NK-92 treated with Interleukin-12 subunit alpha and Interleukin-12 subunit beta, amount 100 ng/mL, for 24 hours (cell line): ENCODE measurements at places on chromosomes 13 and 19.

DNA sequence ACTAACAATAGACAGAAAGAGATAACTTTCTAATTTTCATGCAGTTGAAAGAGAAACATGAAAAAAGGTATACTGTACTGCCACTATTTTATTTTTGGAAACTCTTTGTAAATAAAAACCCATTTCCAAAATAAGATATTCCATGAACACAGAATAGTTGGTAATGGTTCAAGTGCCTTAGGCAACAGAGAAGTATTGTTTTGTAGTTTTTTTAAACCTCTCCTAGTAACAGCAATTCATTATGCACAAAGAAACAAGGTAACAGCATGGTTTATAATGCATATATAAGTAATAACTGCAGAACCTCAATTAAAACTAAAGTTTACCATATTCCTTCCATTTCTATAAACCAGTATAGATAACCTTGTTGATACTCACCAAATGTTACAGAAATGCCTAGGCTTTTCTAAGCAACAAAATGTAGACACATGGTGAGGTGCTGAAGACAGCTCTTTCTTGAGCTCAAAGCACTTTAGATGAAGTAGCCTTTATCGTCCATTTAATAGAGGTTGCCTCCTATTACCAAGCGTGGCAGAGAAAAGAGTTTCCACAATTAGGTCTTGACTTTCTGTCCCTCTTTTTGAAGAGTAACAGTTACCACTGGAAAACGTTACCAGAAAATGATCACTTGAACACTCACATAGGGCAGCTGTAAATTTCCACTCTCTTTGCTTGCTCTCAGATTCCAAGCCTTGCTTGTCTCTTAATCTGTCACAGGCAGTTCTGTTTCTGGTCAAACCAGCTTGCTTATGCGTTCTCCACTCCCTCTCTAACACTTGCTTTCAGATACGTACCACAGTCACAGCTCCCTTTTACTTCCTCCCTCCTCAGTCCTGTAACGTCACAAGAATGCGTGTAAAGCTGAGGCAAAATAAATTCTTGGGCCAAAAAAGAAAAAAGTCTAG, 42.9 kb downstream of the CAB39L start:
- DNase-seq: no peak

DNA sequence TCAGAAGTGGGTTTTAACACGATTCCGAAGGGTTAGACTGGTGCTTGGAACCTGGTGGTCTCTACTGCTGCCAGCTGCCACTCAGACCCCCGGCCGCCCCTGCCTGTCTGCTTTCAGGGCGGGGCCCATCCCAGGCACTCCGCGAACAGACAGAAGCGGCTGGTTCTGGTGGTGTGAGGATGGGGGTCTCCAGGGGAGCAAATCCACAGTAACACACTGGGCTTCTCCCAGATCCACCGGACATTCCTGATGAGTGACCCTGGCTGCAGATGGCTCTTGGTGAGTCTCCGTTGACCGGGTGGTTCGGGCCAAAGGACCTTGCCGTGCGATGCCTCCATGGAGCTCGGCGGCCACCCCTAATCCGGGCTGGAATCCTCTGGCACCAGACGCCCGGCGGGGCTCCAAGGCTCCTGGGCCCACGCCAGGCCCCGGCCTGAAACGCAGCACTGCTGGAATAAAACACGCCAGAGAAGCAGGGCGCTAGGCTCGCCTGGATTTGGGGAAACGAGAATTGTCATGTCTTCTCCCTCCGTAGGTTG, 2.1 kb upstream of the PTBP1 start:
- no peak for DNase-seq

DNA sequence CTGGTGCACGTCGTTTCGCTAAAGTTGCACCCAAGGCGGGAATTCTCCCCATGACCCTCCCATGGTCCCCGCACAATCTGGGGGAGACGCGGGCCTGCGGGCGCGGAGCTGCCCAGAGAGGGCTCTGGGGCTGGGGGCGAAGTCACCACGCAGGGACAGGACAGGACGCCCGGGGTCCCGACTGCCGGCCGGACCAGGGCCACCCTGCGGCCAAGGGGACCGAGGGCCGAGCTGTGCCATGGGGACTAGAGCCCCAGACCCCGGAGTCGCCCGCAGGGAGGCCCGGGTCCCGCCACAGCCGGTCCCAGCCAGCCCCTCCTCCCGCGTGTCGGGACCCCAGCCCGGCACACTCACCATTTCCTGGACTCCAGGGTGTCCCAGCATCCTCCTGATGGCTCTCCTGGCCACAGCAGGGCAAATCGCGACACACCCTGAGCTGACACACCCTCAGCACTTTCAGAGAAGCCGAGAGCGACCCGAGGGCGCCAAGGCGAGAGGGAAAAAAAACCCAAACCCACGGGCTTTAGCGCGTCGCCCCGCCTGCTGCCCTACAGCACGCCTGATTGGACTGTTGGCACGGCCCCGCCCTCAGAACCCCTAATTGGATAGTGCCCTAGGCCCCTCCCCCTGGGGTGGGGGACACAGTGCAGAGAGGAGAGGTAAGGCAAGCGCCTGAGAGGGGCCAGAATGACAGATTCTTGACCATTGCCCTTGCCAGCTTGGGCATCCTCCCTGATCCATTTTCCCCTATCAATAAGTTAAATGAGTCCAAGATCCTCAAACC, 28.6 kb downstream of the ZNF44 start:
- DNase-seq: no peak

DNA sequence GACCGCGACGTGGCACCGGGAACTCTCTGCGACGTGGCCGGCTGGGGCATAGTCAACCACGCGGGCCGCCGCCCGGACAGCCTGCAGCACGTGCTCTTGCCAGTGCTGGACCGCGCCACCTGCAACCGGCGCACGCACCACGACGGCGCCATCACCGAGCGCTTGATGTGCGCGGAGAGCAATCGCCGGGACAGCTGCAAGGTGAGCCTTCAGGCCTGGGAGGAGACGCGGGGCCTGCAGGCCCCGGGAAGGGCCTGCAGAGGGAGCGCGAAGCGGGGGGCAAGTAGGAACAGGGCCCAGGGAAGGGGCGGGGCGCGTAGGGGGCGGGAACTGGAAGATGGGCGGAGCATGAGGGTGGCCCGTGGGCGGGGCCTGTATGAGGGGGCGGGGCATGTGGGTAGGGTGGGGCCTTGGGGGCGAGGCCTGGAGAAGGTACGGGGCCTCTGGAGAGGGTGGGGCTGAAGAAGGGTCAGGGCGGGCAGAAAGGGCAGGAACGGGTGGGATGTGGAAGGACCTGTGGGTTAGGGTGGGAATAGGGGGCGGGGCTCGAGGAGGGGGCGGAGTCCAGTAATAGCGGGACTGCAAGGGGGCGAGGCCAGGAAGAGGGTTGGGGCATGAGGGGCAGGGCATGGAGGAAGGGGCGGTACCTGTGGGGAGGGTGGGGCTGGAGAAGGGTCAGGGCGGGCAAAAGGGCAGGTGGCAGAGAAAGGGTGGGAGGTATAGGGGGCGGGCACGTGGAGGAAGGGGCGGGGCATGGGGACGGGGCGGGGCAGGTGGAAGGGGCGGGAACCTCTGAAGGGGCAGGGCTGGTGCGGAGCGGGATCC, 2.5 kb downstream of the CFD start:
- no peak for DNase-seq

GRCh38 chr19:30870876-30871275, 478.4 kb downstream of the TSHZ3 start:
- no peak for DNase-seq

DNA sequence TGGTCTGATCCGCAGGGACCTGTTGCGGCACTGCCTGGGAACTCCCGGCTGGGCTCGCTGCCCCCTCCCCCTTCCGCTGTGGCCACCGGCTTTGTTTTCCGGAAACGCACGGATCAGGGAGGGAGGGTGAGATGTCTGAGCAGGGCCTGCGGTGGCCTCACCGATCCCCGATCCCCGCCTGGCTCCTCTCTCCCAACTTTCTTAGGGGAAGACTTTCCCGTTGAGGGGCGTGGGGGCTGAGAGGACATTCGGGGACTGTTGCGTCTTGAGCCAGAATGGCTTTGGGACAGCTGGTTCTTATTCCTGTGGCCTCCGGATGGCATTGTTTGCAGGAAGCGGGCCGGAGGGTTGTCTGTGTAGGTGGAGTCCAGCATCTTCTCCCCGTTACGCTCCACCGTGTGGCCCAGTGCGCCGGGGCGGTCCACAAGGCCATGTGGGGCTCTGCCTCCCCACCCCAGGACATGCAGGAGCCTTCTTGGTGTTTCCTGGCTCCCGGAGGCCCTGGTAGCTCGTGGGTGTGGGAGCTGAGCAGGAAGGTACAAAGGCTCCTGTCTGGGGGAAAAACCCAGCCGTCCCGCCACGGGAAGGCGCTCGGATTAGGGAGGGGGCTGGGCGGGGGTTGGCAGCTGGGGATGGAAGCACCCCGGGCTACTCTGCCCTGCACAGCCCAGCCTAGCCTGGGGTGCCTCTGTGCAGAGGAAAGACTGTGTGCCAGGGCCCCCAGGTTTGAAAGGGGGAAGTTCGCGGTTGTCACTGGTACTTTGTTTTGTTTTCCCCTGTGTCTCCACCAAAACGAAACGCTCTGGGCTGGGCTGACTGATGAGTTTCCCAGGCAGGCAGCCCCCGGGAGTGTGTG, 1.3 kb downstream of the CSNK1G2 start:
- peak; percentile 62 for DNase-seq

- DNase-seq: no peak
Measured at GRCh38 chr13:68714292-68714691, 1393.3 kb upstream of the ATXN8OS start.

DNA sequence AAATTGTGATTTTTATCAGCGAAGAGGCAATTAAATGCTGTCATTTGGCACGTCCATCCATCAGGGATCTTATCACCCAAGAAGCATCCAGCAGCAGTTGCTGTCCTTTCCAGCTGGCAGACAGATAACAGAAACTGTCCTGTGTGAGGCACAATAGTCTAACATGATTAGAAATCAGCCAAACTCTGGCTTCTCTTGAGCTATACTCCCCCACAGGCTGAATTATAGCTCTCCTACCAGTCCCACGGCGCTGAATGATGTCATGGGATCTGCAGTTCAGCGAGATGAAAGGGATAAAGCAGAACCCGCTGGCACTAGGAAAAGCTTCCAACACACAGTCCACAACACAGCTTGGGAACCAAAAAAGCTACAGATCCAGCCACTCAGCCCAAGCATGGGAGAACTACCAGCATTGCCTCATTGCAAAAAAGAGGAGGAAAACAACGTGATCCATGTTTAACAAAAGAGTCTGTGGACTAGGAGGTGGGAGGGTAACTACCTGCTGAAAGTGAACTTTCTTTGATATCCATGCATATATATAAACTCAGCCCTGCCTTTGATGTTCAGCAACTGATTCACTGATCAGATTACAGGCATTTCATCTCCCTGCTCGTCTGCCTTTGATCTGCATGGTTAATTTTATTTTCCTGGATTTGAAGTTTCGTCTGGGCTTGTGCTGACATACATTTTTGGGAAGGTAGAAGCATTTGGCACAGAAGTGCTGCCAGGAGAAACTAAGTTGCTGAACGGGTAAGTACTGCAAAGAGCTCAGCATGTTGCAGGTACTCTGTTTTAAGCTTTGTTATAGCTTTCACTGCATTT, at the start of gene TNFRSF19:
Gene TNFRSF19, plus strand, starts transcription at position 314 of the 822 bp plus-strand sequence. CDS start 19,772 bp downstream, outside the sequence.
- DNase-seq: no peak

DNA sequence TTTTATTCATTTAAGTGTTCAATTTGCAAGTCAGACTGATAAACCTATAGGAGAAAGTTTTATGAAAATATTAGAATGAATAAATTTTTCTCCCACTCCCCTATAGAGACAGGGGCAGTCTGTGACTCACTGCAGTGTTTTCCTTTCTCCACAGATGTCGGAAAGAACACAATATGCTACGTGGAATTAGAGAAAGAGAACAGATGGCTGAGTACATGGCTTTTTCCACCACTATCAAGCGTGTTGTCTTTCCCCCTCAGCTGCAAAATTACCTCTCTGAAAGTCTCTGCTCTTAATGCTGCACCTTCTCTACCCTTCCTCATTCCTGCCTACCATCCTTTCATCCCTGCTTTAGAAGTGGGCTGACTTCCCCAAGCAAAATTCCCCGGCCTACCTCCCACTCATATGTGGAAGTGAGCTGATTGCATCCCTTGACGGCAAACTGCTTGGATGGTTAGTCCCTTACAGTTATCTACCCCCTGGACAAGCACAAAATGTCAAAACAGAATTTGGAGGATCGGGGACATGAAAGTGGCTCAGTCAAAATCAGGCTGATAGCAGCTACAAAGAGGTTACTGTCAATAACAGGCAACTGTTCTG, 30.0 kb downstream of the FLT1 start:
- no peak for DNase-seq

GRCh38 chr13:43124490-43124889, 101.1 kb downstream of the DNAJC15 start:
- DNase-seq: no peak

GRCh38 chr13:112353856-112354255, 22.3 kb upstream of the SPACA7 start:
- no peak for DNase-seq

GRCh38 chr13:76879203-76879882, 6.9 kb downstream of the KCTD12 start:
- peak; percentile 60 for DNase-seq

DNA sequence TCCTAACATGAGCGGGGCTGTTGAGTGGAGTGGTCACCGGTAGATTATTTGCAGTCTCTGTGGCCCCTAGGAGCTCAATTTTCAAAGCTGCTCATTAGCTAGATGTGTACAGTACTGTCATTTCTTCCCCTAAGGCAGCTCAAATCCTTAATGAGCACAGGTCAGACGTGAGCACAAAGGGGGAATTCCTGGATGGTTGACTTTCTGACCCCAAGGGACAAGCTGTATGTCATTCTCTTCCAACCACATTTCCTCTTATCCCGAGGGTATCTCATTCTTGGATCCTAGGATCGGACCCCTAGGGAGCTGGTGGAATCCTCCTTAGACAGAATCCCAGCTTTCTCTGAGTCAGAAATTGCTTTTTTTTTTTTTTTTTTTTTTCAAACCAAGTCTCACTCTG, 5.7 kb upstream of the OR7G3 start:
- no peak for DNase-seq

- no peak for DNase-seq
Measured at GRCh38 chr19:38321646-38322196, 2.1 kb downstream of the KCNK6 start.

DNA sequence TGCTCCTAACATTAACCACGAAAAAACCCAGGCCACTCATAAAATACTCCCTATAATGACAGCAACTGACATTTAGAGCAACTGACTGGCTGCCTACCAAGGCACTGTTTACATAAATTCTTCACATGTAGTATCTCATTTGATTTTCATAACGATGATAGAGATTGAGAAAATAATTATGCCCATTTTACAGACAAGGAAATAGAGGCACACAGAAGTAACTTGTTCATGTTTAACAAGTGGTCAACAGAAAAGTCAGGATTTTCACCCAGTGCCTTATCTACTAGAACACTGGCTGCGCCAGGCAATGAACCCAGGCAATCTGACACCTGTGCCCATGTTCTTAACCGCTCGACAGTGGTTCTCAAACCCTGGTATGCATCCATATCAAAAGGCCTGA, 6.3 kb downstream of the ZNF45 start:
- DNase-seq: no peak

- no peak for DNase-seq
Measured at GRCh38 chr13:66138172-66138811, 1091.8 kb downstream of the PCDH9 start.

- DNase-seq: no peak
Measured at GRCh38 chr13:28434926-28435325, 60.0 kb downstream of the FLT1 start.
